ENCODE measurements at places on chromosomes 7 and 10.

- DNase-seq = no peak
Measured at GRCh38 chr10:100782461-100783244, 37.3 kb downstream of the PAX2 start.

- DNase-seq = peak; percentile 34
Measured at GRCh38 chr7:26293569-26294308, 2.1 kb downstream of the SNX10 start.

DNA sequence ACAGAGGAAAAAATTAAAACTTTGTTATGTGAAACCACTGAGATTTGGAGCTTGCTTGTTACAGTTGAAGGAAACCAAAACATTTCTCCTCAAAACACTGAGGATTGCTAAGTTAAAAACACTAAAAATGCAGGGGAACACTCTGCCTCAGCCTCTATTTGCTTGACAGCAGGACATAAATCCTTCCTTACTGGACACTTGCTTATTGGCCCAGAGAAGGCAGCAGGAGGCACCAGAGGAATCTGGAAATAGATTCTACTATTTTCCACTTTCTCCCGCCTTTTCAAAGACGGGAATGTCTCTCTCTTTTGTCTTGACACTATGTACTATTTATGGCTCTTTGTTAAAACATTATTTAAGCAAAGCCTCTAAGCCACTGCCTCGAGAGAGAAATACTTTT is 67.9 kb downstream of the MTURN start:
- no peak for DNase-seq

DNA sequence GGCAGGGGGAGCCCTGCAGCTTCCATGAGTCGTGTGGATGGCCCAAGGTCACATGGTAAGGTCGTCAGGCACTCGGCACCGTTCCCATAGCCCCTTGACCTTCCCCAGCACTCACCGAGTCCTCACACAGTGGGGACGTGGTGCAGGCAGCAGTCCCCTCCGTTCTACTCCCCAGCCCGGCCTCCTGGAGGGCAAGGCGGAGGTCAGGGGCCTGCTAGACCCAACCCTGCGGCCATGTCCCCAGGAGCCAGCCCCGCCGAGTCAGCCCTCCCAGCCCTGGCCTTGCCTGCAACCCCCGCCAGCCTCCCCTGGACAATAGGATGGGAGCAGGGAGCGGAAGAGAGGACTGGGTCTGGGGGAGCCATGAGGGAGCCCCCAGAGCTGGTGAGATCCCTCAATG is 65.2 kb downstream of the ELFN1 start:
- no peak for DNase-seq

DNA sequence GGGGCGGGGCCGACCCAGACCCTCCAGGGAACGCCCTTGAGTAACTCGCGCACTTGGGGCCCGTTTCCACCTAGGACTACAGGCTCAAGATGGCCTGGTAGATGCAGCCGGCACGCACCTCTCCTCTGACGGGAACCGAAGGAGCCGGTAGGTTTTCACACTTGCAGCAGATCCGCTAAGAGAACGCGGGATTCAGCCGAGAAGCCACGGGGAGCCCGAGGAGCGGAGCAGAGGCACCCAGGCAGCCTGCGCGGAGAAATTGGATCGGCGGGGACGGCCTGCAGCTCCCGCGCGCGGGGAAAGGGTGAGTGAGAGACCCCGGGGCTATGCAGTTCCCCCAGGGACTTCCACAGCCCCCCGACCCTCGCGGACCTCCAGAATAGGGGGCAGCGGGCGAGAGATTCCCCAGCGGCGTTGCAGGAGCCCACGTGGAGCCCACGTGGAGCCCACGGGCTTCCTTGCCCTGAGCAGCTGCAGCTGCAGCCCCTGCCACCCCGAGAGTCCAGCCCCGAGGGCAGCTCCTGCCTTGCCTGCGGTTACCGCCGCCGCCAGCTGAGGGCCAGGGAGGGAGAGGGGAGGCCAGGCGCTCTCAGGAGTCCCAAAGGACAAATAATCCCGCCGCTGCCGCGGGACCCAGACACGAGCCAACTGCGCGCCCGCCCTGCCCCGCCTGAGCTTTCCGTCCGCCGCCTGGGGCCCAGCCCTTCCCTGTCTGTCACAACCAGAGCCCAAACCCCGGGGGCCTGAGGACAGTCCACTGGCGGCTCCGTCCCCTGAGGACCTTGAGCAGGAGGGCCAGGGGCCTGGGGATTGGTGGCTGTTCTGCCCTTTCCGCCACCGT is 13.1 kb downstream of the IFT22 start:
- no peak for DNase-seq

DNA sequence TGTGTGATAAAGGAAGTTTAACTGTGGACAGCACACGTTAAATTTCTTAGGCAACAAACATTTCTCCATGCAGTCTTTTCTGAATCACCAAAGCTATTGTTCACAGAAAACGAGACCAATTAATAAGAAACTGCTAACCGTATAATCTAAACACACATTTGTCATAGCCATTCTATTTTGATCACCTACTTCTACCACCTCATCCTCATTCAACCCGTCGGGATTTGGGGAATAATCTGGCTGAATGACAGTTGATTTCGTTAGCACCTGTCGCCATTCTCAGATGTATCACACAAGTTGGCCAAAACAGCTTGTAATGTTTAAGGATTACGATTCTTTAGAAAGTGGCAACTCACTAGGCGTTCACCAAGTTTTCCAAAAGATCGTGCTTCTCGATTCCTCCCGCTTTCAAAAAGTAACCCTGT is 1.2 kb downstream of the EZH2 start:
- DNase-seq = no peak

DNA sequence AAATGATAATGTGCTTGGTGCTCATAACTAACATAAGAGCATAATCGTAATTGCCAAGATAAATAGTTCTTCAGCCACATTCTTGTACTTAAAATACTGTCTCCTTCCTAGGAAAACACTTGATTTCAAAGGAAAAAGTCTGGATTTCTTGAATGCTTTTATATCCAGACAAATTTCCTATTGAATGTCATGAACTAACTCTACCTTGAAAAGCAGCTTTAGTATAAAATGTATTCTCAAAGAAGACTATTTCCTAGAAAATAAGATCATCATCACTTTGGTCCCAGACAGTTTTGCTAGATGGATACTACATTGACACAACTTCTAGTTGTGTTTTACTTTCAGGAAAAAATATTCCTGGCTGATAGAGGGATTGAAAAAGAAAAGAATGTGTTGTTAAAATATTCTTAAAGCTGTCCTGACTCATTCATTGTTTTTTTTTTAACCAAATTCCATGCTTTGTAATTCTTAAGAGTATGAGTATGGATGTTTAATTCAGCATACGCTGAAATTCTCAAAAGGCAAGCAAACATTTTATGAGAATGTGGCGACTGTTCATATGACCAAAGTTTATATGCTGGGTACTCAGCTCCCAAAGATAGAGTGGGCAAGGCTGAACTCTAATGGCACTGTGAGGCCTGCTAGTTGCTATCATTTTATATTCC is 106.1 kb downstream of the PPP1R3A start:
- no peak for DNase-seq

DNA sequence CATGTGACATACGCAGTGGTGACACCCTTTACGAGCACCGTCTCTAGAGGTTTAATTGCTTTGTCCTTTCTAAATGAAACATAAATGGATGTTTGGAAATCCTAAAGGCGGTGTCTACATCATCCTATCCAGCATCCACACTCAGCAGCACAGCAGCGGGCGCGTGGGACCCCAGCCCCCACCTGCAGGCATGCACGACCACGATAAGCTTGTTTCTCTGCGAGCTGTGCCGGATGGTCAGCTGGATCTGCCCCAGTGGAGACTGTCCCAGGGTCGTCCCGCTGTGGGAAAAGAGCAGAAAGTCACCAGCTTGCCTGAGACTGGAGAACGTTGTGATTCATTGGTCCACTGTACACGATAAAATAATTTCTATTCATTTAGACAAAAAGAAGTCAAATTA is 34.2 kb upstream of the NCAPG2 start:
- no peak for DNase-seq

DNA sequence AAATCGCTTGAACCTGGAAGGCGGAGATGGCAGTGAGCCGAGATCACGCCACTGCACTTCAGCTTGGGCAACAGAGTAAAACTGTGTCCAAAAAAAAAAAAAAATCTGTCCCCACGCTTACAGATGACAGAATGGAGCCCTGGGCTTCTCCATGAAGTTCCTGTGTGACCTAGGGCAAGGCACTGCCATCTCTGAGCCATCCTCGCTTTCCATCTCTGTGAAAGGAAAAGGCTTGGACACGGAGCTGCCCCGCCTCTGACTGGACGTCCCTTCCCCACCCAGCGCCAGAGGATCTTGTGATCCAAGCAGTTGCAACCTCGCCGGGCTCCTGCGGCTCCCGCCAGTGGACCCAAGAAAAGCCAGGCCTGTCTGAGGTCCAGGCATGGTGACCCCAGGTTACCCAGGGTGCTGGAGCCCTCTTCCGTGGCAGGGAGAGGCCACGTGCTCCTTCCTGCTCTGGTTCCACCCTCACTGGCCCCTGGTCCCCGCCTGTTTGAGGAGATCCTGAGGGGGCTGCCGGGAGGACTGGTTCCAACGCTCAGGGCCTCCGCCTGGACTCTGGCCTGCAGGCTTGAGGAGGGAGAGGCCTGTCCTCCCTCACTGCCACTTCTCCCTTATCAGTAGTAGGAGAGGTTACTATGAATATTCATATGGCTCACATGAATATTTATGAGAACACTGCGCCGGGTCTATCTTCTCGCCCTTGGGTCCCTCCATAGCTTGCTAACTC is 25.6 kb upstream of the ELFN1 start:
- DNase-seq = no peak

- no peak for DNase-seq
Measured at GRCh38 chr10:76356557-76356956, 925.1 kb downstream of the LRMDA start.

- DNase-seq = no peak
Measured at GRCh38 chr10:111525696-111526095, 448.9 kb downstream of the ADRA2A start.

DNA sequence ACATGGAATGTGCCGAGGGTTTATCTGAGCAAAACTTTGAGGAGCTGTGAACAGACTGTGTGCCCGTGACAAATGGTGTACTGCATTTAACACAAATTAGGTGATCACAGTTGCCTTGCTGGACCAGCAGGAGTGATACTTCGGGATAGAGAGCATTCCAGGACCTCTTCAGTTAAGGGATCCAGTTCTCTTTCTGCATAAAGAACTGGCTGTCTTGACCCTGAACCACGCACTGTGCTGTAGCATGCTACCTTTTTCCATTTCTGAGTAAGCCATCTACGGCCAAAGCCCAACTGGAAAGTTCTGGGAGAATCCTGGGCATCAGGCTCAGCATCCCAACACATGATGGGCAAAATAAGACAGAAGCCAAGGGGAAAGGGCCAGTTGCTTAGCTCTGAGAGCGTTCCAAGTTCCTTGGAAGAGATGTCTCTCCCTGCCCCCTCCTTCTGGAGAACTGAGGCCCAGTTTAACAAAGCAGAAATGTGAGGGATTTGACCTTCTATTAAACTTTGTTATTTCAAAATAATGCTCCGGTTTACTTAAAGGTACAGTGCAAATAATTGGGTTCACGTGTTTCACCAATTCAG is 37.9 kb upstream of the ADD3 start:
- DNase-seq = no peak

- no peak for DNase-seq
Measured at GRCh38 chr10:131207176-131207575, 104.3 kb downstream of the TCERG1L start.

- DNase-seq = no peak
Measured at GRCh38 chr7:15087771-15088170, 185.2 kb upstream of the DGKB start.

- no peak for DNase-seq
Measured at GRCh38 chr10:11525503-11525902, 85.9 kb downstream of the USP6NL start.
